ENCODE measurements at places on chromosomes 11 and 22.

DNA sequence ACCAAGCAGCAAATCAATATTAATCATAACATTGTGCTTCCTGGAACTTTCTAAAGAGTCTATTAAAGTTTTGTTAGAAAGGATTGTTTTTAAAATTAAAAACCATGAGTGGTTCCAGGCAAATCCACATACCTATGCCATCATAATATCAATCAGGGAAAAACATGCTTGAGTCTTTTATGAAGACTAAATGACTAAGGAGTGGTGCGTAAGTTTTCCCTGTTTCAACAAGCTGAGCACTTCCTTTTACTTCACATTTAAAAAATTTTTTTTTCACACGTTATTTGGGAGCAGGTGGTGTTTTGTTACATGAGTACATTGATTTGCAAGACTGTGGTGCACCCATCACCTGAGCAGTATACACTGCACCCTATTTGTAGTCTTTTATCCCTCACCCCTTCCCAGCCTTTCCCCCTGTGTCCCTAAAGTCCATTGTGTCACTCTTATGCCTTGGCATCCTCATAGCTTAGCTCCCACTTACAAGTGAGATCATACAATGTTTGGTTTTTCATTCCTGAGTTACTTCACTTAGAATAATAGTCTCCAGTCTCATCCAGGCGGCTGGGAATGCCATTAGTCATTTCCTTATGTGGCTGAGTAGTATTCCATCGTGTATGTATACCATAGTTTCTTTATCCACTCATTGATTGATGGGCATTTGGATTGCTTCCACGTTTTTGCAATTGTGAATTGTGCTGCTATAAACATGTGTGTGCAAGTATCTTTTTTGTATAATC is 1190.3 kb upstream of the RAG2 start:
- DNase-seq, result no peak

DNA sequence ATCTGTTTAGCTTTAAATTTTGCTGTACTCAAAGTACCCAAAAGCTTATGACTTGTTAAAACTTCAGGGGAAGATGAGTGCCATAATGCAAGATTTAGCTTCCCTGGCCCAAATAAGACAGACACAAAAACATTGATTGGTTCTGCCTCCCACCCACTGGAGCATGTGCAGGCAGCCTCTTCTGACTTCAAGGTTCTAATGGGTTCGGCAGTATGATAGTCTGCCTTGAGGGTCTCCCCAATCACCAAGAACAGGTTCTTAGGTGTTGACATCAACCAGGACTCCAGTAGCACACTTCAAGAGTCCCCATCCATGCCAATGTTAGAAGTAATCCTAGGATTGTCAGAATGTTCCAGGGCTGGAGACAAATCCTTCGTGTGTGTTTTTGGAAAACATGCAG is 12.5 kb downstream of the EIF4G2 start:
- no peak for DNase-seq

- no peak for DNase-seq
Measured at GRCh38 chr11:72897506-72897905, 83.3 kb downstream of the ATG16L2 start.

GRCh38 chr11:12818333-12819015 is 144.3 kb downstream of the TEAD1 start:
- no peak for DNase-seq

DNA sequence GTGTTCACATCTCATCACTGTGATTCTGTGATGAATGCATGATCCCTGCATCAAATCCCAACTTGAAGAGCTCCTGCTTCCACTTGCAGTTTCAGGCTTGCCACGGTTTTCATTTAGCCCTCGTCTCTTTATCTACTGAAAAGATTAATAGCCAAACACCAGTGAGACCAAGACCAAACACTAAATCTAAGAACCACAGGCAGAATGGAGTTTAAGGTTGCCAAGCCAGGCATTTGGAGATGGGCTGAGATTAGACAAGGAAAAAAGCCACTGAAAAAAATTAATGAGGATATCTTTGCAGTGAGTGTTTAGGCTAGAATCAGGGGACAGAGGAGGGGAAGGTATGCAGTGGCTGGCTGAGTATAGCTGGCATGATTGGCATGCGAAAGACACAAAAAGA is 227.2 kb upstream of the BLID start:
- no peak for DNase-seq

DNA sequence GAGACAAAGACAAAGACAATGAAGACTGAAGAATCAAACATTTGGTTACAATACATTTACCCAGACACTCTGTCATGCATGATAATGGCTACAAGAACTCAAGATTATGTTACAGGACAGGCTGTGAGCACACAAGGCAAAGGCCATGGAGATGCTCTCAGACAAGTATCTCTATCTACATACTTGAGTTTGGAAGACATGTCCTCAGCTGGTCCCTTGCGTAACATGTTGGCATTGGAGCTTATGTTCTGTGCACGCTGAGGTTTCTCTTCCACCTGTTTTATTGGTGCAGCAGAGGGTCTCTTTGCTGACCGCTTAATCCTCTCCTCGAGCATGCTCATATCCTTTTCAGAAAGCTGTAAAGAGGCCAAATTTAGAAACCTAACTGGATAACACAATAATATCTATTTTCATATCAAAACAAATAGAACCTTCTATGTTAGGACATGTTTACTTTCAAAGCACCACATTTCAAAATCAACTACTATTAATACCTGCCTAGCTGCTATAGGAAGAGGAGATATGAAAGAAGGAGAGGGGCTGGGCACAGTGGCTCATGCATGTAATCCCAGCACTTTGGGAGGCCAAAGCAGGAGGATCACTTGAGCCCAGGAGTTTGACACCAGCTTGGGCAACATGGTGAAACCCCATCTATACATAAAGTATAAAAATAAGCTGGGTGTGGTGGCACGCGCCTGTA is 41.6 kb downstream of the F2 start:
- DNase-seq, result no peak

- DNase-seq, result no peak
Measured at GRCh38 chr22:38479096-38479837, 11.4 kb downstream of the KDELR3 start.

DNA sequence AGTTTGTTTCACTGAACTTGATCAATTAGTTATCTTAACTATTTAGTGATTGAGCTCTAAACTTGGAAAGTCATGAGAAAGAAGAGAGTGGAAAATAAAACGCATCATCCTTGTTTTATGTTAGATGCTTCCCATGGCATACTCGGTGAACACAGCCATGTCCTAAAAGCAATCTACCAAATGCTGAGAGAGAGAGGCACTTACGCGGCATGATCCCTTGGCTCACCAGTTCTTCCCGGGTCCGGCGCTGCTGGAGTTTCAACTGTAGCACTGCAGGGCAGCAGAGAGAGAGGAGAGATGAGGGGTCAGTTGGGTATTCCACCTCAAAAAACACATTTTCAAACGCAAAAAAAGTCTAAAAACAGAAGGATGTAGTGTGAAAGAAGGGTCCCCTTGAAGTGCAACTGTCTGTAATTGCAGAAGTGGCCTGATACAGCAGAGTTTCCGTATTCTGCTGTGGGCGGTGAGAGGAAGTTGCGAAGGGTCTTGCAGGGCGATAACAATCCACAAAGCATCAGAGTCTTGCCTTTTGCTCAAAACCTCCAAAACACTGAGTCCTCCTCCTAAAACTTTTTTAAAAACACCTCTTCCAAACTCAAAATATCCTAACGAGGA is 92.7 kb downstream of the SGSM3 start:
- no peak for DNase-seq

DNA sequence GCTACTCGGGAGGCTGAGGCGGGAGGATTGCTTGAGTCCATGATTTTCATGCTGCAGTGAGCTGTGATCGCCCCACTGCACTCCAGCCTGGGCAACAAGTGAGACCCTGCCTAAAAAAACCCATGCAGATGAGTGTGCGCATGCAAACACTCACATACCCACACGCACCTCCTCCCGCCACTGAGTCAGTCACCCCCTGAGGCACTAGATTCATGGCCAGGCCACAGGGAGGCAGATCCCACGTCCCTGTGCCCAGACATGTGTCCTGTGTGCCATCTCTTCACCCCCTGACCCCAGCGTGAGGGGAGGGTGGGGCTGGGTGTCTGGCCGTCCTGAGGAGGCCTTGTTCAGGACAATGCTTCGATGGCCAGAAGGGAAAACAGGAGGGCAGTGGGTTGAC is 15.5 kb downstream of the RELT start:
- no peak for DNase-seq

DNA sequence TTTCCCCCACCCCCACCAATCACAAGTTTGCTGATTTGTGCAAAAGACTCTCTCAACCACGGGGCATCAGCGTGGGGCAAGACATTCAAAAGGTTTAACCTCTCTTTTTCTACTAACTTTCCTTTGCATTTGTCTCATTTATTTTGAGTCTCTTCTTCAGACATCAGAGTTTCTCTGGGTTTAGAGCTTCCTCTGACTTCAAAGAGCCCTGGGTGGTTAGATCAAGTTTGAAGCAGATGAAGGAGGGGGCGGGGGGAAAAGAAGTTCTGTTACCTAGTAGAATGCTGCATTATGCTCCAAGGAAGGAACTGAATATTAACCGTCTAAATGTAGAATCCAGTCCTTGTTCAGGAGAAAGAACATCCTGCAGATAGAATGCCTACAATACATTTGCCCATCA is 24.5 kb downstream of the GAS2 start:
- no peak for DNase-seq

- DNase-seq, result peak; percentile 19
Measured at GRCh38 chr11:75815345-75816168, 547 bp downstream of the UVRAG start.

GRCh38 chr11:33207408-33207985 is 46.2 kb upstream of the CSTF3 start:
- no peak for DNase-seq

DNA sequence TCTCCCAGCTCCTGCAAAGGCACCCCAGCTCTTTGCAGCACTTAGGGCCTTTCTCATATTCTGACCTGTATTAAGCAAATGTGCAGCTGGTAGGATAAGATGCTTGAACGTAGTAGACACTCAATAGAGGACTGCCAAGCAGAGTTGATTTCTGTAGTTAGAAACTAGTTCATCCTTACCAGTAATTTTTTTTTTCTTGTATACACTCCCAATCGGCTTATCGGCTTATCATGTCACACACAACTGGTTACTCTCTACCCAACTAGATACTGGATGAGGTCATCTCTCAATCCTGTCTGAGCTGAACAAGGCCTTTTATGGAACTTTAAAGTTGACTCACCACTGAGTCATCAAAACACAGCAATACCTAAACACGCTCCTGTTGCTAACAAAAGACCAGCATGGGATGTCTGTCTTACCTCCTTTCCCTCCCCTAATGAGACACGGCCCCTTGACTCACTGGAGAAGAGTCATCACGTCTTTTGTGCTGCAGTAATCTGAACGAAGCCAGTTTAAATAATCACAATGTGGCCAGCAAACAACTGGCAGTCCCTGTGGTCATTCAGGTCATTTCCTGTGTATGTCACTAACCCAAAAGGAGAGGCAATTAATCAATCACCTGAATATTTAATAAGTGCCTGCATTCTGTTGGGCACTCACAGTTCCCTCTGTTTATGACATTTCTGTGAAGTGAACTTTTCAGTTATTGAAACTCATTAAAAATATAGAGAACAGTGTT is 7.5 kb upstream of the WEE1 start:
- no peak for DNase-seq

- DNase-seq, result no peak
Measured at GRCh38 chr11:43498561-43498960, 139.8 kb downstream of the TTC17 start.

- DNase-seq, result no peak
Measured at GRCh38 chr11:108486331-108486730, 11.9 kb downstream of the POGLUT3 start.

GRCh38 chr22:32216911-32217310 is 12.0 kb upstream of the RFPL2 start:
- no peak for DNase-seq

GRCh38 chr11:8790968-8791367 is 108.4 kb downstream of the RPL27A start:
- no peak for DNase-seq

DNA sequence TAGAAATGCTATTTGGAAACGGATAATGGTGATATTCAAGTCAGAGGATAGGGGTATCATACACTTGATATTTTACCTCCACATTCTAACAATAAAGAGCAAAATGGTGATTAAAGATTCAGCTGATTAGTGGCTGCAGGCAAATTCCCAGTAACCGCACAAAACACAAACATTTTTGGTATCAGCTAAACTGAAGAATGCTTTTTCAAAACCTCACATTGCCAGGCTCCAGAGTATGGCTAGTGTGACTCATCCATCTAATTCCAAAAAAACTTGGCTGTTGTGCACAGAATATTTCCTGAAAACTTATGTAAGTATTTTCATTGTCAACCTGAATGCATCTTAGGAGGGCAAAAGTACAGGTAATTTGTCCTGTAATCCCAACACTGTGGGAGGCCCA is 10.9 kb downstream of the SRPRA start:
- DNase-seq, result no peak

DNA sequence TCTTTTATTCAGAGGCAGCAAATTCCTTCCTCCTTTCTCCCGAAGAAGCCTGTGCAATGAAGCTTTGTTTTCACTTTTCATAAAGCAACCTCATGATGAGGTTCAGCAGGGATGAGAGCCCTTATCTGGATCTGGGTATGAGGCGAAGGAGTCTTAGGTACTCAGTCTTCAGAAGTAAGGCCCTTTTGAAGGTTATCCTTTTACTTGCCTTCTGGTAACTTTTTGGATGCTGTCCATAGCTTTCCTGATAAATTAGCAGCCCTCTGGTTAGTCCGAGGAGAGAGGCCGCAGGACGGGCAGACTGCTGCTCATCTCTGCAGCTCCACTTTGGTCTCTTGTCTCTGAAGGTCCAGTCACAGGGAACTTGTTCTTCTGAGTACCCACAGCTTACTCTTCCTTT is 1.1 kb downstream of the TRIM22 start:
- no peak for DNase-seq

GRCh38 chr11:88535916-88536547 is 198.5 kb upstream of the CTSC start:
- DNase-seq, result no peak

- DNase-seq, result no peak
Measured at GRCh38 chr11:17217401-17217800, 9.6 kb upstream of the PIK3C2A start.

All from NCI-H1105 (cell line).